ENCODE measurements at places on chromosomes 1 and 21.

GRCh38 chr1:174005032-174005431, 17.1 kb downstream of the RC3H1 start:
- no peak for DNase-seq

GRCh38 chr1:87126886-87127505, 201.7 kb upstream of the LMO4 start:
- DNase-seq, result no peak

DNA sequence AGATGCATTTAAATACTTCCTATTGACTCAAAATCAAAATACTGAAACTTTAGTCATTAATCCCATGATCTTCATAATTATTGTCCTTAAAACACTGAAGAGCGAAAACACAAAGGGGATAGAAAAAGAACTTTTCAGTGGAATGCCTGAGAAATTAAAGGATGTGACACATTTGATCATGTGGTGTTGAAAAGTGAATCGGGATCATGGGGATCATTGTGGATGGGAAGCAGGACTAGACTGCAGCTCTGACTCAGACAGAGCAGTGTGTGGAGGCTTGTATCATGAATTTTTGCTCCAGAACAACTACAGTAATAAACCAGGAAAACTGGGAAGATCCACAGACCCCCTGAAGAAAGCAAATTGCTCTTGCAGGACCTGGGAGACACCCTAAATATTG, 161.1 kb upstream of the CXADR start:
- DNase-seq, result no peak

GRCh38 chr1:181525104-181525721, 41.9 kb downstream of the CACNA1E start:
- DNase-seq, result no peak

GRCh38 chr1:1157914-1158710, 15.6 kb upstream of the TTLL10 start:
- DNase-seq, result peak; percentile 34

DNA sequence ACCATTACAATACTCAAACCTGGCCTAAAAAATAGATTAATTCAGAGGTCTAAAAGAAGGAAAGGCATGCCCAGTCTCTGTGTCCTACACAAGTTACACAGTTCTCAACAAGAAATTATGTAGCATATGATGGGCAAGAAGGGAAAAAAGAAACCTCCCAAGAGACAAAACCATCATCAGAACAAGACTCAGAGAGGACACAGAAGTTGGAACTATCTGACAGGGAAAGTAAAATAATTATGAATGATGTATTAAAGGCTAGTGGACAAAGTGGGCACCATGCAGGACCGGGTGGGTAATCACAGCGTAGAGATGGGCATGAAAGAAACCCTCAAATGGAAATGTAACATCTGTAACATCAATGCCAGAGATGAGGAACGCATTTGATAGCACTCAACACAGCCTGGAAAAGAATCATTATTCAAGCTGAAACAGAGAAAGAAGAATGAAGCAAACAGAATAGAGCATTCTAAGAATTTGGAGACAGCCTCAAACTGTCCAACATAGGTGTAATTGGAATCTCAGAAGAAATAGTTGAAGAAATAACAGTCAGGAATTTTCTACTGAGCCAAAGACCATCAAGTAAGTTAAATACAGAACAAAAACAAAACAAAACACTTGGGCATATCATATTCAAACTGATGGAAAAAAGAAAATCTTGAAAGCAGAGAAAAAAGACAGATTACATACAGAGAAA, 29.7 kb downstream of the PER3 start:
- no peak for DNase-seq
